NCI-H1092 treated with DMSO at 0.1 percent for 48 hours (cell line): ENCODE measurements at places on chromosomes 6 and 20.

- no peak for DNase-seq
Measured at GRCh38 chr20:45867819-45868176, 10.4 kb downstream of the ZSWIM3 start.

GRCh38 chr6:13624871-13625288 lies 9.7 kb downstream of the NOL7 start:
- DNase-seq, result no peak

- DNase-seq, result no peak
Measured at GRCh38 chr6:90285042-90285481, 11.6 kb downstream of the BACH2 start.

- no peak for DNase-seq
Measured at GRCh38 chr20:62664019-62664971, 22.0 kb downstream of the SLCO4A1 start.

DNA sequence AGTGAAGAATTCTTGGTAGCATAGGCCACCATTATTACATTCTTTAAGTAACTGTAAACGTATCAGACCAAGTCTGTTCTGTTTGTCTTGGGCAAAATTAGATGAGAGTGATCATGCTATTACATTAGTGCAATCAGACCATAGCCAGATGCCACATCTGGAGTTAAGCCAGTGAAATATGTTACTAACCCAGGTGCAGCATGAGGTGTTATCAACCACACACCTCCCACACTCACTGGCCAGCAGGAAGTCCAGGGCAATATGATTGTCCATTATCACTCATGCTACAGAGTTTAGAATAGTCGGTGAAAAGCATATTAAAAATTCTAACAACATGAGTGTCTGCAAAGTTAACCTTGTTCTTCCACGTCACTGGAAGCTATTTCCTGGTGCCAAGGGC lies 174.7 kb upstream of the PROKR2 start:
- DNase-seq, result no peak

DNA sequence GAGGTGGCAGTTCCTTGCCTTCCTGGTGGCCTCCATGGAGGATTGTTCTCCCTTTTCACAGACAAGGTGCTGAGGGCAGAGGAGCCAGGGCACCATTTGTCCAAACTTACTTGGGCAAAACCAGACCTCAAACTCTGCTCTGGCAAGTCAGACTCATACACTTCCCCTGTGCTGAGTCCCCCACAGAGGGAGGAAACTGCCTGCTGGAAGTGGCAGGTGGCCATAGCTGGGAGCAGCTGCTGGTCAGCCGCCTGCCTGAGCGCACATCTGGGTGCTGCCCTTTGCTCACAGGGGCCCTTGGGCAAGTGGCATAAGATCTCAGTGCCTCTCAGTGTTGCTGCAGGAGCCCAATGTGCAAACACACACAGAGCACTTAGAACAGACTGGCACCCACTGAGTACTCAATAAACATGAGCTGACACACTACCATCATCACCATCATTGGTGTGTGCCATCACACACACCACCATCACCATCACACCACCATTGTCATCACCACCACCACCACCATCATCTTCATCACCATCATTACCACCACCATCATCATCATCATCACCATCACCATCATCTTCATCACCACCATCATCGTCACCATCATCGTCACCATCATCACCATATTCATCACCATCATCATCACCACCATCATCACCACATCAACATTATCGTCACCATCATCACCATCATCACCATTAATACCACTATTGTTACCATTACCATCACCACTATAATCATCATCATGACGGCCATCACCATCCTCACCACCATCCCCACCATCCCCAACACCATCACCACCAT lies 17.6 kb downstream of the NOL4L start:
- DNase-seq, result no peak

- no peak for DNase-seq
Measured at GRCh38 chr6:21310568-21311140, 282.9 kb upstream of the SOX4 start.

- DNase-seq, result no peak
Measured at GRCh38 chr6:15246217-15246665, 372 bp downstream of the JARID2 start.

DNA sequence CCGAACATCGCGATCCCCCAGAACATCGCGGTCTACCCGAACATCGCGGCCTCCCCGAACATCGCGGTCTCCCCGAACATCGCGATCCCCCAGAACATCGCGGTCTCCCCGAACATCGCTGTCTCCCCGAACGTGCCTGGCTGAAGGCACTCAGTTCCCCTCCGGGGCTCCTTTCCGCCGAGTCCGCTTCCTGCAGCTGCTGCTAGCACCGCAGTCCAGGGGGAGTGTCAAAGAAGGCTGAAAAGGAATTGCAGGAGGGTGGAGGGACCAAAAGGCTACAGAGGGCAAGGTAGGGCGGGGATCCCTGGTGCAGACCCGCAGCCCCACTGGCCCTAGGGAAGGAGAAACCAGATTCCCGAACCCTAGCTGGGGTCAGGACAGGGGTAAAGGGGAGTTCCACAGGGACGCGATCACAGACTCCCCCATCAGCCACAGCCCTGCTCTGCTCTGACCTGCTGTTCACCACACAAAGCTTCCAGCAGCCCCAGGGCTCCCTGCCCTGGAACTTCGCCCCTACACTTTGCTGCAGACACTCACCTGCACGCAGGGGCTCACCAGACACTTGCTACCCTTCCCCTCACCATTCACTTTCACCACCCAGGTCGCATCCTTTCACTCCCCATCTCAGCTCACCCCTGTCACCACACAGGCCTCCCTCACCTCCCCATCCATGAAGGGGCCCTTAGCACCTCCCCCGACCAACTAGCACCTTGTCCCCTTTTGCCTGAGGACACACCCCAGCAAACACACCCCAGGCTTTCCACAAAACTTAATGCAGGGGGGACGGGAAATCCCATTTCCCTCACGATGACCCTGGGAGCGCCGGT lies 1.7 kb downstream of the ULBP1 start:
- no peak for DNase-seq

DNA sequence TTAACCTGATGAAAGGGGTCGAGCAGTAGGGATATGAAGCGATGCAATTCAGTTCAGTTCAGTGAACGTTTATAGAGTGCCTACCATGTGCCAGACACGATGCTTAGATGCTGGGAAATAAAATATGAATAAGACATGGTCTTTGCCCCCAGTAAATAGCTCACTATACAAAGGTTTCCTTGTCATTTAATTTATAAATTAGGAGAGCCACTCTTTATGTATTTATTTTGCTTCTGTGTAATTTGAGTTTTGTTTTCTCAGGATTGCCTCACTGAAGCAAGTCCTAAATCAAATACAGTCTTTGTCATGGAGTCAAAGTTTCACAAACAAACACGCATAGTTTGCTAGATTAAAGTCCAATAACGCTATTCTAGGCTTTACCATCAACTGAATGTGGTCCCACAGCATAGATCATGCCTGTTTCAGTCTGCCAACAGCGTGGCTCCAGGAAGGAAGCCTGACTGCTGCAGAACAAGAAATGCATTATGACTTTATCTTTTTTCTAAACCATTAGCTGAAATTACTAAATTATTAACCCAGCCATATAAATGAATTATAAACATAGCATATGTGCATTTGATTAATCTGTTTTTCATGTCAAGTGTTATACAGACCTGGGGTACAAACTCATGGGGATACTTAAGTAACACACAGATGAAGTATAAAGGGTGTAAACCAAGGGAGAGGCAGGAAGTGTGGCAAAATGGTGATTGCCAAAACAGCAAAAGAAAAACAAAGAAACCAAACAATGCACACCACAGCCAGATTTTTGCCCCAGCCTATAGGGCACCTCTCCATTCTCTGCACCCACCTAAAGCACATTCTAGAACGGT lies 29.8 kb upstream of the CCN2 start:
- no peak for DNase-seq

DNA sequence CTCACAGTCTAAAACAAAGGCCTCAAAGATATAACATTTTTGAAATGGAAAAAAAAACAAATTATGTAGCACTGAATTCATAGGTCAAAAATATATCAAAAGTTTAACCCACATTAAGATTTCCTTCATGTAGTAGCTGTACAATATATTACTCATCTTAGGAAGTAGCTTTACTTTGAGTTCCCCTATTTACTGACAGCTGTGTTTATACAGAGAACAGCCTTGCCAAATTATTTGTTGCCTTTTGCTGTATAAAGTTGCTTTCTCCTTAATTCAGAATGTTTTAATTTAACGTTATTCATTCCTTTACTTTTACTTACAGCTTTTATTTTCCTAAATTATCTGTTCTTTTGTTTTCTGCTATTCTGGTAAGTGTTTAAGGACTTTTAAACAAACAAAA lies 181.0 kb downstream of the COL12A1 start:
- no peak for DNase-seq

- no peak for DNase-seq
Measured at GRCh38 chr20:44834693-44835092, 24.3 kb upstream of the RIMS4 start.

DNA sequence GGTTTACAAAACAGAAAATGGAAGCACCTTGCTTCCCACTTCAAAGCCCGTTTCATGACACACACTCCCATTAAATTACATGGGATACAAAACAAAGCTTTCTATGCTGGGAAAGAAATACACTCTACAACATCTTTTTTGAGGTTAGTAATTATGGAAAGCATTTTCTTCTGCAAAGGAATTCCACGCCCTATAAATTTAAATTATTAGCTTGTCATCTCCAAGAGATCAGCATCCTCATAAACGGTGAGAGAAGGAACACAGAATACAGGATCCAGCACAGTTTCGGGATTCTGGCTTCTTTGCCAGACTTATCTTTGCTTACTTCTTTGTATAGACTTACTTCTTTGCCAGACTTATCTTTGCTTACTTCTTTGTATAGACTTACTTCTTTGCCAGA lies 1.3 kb upstream of the SMPDL3A start:
- DNase-seq, result no peak

- DNase-seq, result no peak
Measured at GRCh38 chr6:66198062-66198624, 491.1 kb upstream of the EYS start.

DNA sequence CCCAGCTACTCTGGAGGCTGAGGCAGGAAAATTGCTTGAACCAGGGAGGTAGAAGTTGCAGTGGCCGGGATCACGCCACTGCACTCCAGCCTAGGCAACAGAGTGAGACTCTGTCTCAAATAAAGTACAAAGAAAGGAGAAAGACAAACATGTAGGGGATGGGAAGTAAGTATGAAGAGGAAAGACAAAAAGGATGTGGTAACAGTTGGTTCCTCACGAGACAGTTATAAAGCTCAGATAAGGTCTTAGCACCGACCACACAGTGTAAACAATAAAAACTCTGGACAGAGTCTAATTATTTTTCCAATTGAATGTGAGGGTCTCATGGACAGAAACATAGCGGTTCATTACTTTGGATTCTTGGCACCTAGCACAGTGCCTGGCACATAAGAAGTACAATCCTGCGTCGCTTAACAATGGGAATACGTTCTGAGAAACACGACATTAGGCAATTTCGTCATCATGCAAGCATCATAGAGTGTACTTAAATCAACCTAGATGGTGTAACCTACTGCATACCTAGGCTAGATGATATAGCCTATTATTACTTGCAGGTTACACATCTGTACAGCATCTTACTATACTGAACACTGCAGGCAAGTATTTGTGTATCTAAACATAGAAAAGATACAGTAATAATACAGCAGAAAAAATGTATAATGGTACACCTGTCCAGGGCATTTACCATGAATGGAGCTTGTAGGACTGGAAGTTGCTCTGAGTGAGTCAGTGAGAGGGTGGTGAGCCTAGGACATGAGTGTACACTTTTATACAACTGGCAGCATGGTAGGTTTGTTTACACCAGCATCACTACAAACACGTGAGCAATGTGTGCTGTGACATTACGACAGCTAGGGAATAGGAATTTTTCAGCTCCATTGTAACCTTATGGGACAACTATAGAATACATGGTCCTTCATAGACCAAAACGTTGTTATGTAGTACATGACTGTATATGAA lies 38.2 kb downstream of the MBOAT1 start:
- no peak for DNase-seq

GRCh38 chr6:166561771-166562359 lies 24.6 kb downstream of the RAMACL start:
- no peak for DNase-seq

DNA sequence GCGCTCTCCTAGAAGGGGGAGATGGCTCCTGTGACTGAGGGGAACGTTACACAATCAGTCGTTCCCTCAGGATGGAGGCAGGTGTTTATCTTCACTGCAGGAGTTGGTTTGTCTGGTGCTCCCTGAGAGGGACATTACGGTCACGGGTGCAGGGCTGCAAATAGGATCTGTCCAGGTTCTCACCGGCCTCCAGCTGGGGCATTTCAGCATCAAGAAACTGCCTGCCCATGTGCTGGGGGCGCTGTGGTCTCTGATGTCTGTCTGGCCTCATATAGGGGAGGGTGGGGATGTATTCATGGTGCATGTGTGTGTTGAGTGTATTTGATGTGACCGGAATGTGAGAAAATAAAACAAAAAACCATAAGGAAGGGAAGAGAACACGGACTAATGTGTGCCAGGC lies 77.1 kb downstream of the TBC1D7 start:
- no peak for DNase-seq

GRCh38 chr20:34369265-34369664 lies 6.2 kb downstream of the ITCH start:
- DNase-seq, result no peak

DNA sequence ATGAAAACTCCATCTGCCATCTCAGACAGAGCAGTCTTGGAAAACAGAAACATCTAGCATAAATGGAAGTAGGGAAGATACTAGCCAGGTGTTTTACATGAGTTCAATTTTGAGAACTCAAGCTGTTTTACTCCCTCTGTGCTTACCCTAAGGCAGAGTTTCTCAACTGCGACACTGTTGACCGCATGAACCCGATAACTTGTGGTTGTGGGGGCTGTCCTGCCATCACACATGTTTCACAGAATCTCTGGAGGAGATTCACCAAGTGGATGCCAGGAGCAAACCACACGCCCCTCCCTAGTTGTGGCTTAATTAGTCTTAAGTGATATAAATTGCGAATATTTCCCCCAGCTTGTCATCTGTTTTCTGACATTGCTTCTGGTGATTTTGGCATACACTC lies 2.3 kb upstream of the SERPINB6 start:
- no peak for DNase-seq

DNA sequence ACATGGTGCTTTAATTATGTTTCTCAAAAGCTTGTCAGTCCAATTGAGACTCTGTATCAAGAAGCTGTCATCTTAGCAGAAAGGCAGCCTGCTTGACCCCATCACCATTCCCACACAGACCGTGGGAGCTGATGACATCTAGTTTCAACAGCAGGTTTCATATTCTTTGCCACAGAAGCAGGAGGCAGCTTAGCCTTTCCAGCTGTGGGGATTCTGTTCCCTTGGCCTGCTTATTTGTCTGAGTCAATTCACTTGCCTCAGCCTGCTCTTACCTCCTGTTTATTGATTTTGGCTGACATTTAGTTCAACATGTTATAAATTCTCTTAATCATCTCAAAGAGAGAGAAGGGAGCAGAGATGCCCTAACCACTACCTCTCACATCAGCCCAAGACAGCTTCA lies 527.7 kb downstream of the ADGRB3 start:
- no peak for DNase-seq

- DNase-seq, result no peak
Measured at GRCh38 chr6:10403385-10404106, 11.3 kb downstream of the TFAP2A start.

- no peak for DNase-seq
Measured at GRCh38 chr6:70527071-70527737, 39.5 kb upstream of the SDHAF4 start.

- no peak for DNase-seq
Measured at GRCh38 chr20:17967521-17968365, 851 bp downstream of the SNX5 start.
